GM12864 (cell line): ENCODE measurements at places on chromosomes 7 and 10.

GRCh38 chr7:32930378-32930777 lies 26.9 kb upstream of the FKBP9 start:
- no peak for DNase-seq

DNA sequence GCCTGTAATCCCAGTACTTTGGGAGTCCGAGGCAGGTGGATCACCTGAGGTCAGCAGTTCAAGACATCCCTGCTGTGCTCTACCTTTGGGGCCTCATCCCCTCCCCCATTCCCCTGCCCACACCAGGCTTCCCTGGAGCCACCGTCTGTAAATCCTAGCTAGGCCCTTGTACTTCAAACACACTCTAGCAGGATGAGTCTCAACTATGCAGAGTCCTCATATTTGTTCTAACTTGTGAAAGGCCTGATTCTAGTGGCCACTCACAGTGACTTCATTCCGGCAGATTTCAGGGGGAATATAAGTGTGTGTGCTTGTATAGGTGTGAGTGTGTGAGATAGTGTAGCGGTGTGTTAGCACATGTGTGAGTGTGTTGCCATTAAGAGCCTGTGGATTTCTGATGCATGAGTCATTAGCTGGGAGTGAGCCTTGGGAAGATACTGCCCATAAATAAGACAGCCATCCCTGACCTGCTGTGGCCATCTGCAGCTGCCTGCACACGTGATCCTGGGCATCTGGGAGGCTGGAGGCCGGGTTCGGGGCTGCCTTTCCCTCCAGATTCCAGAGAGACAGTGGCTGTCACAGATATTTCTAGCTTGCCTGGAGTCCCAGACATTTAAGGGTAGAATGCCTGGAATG lies 1.7 kb upstream of the NEURL1 start:
- no peak for DNase-seq

DNA sequence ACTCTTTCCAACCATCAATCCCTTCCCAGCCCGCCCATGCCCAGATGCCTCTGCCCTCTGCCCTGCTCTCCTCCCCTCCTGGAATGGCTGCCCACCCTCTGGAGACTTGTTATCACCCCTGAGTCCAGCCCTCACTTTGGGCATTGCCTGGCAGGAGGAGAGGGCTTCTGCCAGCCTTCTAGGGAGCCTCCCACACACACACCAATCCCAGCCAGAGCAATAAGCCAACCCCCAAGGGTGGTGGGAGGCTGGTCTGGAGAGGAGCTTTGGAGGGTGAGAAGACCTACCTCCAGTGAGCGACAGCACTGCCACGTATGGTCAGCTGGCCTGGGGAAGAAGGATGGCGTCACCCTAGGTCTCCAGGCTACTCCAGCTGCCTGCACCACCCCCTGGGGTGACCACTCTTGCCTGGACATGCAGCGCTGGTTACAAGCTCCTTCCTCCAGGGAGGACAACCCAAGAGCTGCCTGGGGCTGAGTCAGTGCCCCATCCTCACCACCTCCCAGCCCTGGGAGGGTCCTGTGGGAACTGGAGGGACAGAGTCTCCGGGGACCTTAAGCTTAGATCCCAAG lies 8.4 kb downstream of the C10orf105 start:
- no peak for DNase-seq

GRCh38 chr7:19090526-19090925 lies 26.9 kb downstream of the TWIST1 start:
- no peak for DNase-seq

- no peak for DNase-seq
These were observed 9.1 kb downstream of the ADCY1 start for GRCh38 chr7:45583296-45583695.

DNA sequence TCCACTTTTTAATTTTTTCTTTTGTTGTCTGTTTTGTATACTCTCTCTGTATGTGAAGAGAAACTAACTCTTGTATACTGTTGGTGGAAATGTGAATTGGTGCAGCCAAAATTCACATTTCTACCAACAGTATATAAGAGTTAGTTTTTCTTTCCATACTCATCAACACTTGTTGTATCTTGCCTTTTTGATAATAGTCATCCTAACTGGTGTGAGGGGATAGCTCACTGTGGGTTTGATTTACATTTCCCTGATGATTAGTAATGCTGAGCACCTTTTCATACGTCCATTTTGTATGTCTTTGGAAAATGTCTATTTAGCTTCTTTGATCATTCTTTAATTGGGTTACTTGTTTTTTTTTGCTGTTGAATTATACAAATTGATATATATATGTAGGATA lies 375.5 kb upstream of the IGFBP3 start:
- no peak for DNase-seq

DNA sequence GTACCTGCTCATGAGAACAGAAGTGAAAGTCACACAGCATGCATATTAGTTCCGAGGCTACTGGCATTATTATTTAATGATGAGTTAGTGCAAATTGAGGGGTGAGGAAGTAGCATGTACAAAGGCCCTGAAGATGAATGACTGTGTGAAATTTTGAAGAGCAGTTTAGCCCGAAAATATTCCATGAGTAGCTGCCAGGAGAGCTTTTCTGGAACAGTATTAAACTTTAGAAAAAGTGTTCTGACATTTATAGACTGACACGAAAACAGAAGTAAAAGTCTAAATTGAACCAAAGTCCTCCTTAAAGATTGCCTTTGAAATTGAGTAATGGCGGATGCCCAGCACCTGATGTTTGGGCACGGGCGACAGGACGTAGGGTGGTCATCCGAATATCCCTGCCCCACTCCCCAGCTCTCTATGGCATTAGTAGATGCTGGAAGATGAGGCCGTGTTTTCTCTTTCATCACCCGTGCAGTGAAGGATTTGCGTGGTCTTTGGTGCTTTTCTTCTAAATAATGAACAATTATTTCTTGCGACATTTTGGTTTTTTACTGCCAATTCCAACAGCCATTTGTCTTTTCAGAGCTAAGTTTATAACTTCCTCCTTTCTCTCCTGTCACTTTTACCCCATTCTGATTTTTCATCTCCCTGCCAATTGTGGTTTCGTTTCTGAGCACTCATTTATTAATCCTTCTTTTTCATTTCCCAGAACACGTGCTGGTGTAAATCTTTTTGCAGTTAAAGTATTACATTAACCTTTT lies 192.6 kb downstream of the MGMT start:
- no peak for DNase-seq

DNA sequence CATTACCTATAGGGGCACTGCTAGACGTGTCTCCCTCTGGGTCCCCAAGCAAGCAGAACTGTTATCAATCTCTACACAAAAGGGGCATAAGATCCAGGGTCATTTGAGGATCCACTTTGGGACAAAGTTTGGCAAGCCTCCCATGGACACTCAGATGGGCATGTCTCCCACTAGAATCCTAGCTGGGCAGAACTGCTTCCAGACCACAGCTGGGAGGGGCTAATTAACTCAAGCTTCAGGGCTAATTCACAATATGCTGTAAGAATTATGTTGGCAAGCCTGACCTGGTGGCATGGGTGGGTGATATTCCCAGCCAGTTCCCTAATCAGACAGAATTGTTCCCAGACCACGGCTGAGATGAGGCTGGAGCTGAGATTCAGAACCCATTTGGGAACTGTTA lies 738.4 kb upstream of the FZD8 start:
- no peak for DNase-seq

DNA sequence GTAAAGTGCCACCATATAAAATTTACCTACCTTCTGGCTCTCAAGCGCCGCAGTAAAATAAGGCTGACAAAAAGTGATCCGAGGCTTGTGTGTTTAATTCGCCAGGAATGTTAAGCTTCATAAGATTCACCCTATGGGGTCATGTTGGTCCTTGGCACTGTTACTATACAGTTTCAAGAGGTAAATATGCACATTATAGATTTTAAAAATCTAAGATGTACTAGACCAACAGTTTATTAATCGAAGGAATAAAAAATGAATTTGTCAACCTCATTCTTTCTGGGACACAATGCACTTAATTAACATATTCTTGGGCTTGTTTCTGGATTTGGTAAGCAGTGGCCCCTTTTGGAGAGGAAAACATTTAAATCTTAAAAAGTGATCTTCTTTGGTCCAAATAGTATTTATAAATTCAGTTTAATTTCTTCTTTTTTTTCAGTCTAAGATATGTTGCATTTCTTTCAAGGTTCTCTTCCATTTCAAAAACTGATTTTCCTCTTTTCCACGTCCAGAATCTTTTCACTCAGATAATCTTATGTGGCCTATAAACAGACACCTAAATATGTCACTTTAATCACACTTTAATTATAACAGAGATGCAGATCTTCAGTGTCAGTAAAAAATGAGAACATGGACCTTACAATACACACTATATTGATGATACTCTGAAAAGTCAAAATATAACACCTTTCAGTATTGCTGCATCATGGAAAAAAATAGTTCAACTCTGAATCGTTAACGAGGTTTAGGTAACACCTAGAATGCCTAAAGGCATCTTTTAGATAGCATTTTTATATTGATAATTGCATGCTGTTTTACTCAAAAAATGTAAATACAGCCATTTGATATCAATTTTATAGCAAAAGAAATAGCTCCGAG lies 3.8 kb upstream of the SKIDA1 start:
- DNase-seq: no peak

DNA sequence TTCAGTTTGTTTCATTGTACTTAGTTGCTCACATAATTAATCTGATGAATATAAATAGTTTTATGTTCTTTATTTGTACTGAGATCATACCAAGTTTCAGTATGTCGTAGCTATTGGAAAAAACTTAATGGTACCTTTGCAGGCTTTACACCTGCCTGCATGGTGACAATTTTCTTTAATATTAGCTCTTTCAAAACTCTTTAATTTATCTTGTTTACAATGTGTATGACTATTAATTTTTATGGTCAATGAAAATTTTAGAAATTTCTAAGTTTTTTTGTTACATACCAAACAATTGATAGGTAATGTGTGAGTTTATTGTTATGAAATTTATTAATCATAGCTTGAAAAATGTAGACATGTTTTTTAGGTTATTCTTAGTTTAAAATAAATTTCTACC lies 4.0 kb downstream of the DYNC2I1 start:
- DNase-seq: no peak

DNA sequence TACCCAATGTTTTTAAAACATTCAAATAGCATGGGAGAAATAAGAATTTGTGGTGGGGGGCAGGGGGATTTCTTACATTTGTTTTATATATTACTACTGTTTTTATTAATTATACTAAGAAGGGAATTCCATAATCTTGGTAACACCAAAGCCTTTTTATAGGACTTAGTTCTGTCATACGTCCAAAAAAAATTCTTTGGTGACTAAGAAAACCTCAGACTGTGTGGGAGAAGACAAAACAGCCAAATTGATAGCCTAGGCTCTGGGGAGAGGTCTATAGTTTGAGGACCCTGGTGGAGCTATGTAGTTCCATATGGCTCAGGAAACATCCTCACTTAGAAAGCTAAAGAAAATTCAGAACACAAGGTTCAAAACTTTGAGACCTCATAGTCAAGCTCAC lies 23.4 kb downstream of the ACSM6 start:
- DNase-seq: no peak

- no peak for DNase-seq
These were observed 54.1 kb downstream of the CYTH3 start for GRCh38 chr7:6218329-6218728.

- DNase-seq: no peak
These were observed 226.5 kb downstream of the GATA3 start for GRCh38 chr10:8280946-8281345.

- DNase-seq: no peak
These were observed 827 bp upstream of the FASTK start for GRCh38 chr7:151081170-151082101.

DNA sequence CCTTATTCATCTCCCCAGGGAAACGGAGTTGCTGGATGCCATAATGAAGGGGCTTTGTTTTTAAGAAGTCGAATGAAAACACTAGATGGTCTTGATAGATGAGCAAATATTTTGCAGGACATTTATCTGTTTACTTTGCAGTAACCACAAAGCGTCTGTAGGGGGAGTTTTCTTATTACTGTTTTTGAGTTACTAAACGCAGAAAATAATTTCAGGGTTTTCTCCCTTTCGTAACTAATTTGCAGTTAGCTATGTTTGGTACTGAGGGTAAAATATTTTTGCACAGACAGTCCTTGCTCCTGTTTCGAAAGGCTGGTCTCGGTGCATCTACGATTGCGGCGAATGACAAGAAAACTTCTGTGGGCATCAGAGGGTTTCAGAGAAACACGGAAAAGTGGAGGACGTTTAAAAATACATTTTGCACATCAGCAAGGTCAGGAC lies 505.6 kb upstream of the MKI67 start:
- DNase-seq: no peak

- no peak for DNase-seq
These were observed 181.3 kb upstream of the FZD1 start for GRCh38 chr7:91082852-91083495.

DNA sequence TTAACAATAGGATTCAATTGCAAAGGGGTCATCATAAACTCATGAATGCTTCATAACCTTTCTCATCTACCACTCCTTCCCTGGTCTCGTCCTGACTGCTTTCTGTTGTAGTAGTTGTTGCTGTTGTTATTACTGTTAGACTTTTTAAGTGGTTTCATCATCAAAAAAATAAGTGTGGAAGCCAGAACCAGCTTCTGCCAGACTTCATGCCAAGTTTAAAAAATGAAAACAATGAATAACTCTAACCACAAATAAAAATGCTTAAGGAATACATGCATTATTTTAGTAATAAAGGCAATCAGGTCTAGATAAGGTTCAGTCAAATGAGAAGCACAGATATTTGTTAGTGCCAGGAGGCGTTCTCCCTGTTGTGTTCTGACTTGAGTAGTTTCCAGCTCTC lies 85.4 kb downstream of the PCLO start:
- DNase-seq: no peak

DNA sequence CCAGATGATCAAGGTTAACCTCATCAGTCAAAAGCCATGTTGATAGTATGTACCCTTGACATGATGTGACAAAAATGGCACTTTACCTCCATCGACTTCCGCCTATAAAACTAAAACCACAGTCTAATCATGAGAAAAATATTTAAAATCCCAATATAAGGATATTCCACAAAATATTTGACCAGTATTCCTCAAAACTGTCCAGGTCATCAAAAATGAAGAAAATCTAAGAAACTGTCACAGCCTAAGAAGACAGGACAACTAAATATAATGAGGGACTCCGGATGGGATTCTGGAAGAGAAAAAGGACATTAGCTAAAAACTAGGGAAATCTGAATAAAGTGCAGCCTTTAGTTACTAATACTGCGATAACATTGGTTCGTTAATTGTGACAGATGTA lies 67.6 kb downstream of the XPNPEP1 start:
- no peak for DNase-seq

DNA sequence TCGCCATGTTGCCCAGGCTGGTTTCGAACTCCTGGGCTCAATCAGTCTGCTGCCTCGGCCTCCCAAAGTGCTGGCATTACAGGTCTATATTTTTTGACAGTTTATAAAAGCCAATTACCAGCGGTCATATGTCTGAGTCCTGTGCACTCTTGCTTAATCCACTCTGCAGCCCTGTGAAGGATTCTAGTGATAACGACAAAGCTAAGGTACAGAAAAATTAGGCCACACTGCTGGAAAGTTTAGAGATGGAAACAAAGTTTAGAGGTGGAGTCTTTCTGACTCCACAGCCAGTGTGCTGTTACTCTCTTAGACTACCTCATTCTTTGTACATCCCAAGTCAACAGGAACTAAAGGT lies 707 bp downstream of the PTER start:
- no peak for DNase-seq
